Right atrium auricular region (tissue), 2 donors: ENCODE measurements at places on chromosomes 2 and 18.

DNA sequence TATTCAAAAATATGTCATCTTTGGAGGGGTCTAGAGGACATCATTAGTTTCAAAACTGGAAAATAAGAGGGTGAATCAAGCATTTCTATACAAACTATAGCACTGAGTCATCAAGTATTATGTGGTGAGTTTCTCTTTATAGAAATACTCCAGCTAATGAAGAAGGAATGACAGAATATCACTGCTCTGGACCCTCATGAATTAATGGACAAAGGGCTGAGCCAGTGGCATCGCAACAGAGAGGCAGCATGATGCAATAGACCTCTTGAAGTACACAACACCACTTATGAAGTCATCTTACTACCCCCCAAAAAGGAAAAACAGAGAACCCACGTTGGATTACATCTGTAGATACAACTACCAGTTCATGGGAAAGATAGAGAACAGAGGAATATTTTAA, 27.4 kb upstream of the EIF2AK3 start:
- DNase-seq = no peak

GRCh38 chr2:70510313-70510712, 43.3 kb downstream of the TGFA start:
- no peak for DNase-seq

DNA sequence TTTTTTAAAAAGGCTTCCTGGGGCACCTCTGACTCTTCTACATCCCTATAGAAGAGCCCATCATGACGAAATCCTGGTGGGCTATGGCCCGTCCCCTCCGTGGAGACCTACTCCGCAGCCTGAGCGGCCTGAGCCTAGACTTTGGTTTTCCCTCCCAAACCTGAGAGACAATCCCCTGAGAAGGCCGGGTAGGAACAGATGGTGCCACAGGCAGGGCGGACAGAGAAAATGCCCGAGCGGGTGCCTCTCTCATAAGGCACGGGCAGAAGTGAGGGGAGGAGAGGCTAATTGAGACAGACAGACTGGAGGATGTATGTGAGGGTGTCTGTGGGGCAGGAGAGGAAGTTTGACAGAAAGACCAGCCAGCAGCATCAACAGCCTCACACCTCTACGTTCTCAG, 20.2 kb upstream of the SFXN5 start:
- DNase-seq = no peak

- no peak for DNase-seq
Measured at GRCh38 chr2:127877626-127878025, 8.1 kb downstream of the AMMECR1L start.

GRCh38 chr2:96930351-96931010, 55.9 kb downstream of the FAM178B start:
- no peak for DNase-seq

DNA sequence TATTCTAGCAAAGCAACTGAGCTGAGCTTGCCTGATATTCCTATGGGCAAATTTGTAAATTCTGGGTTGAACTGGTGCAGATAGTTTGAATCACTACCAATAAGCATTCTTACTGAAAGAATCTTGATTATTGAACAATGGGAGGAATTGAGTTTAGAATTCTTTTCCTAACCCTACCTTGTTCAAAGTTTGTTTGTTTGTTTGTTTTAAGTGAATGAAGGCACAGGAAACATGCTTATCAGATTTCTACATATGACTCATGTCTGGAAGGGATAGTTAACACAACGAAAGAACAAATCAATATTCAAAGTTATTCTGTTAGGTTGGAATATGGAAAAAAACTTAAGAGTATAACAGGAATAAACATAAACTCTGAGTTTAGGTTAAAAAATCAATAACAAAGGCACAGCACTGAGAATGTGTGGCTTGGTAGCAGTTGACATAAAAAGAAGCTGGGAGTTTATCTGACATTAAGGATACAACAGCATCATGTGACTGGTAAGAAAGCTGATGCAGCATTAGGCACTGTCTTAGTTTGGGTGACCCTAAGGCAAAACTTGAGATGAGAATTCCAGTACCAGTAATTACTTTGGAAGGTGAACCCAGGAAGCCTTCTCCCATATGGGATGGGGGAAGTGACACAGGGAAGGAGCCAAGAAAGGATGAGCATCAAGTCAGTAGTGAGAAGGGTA, 20.9 kb downstream of the BOD1L2 start:
- no peak for DNase-seq

DNA sequence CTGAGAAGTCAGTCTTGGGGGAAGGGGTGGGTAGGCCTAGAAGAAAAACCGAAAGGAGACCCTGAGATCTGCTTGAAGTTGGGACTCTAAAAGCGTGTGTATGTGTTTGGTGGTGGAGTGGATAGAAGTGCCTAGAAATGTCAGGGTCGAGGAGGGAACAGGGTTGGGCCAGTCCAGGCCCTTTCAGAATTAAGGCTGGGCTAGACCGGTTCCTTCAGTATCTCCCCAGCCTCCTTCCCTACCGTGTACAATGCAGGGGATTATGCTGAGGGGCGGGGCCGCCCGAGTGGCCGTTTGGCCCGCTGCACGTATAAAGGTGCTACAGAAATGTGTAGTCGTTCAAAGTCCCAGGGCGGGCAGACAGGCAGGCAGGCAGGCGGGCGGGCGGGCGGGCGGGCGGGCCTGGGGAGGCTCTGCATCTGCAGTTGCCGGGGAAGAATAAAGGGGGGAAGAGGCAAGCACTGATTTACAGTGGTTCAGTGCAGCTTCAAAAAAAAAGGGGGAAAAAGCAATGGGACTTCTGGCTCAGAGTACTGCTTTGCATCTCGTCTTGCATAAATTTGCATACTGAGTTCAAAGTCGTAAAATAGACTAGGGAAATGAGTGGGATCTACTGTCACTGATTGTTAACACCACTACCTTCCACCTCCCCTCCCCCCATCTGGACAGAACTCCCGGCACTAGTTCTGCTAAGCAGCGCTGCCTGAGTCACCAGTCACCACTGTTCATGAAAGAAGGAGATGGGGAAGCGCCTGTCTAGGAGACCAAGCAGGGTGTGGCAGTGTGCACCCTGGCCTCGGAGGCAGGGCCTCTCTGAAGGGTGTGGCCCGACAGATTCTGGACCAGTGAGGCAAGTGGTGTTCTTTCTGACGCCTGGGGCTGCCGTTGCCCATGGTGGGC, 3.6 kb downstream of the IGFBP2 start:
- DNase-seq = no peak

DNA sequence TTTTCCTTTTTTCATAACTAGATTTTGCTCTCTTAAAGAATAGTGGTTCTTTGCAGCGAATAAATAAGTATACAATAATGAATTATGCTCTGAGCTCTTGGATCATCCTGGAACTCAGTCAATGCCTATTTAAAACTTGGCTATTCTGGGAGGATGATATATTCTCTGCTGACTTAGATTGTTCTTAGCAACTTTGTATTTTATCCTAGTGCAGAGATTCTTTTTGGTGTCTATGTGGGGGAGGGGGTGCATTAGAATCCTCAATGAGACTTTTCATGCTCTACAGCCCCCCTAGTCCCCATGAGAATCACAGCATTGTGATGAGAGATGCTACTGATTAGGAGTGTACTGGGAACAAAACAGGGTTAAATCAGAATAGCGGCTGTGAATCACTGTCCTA, 8.8 kb upstream of the FAM98A start:
- no peak for DNase-seq
